CD4-positive, alpha-beta T cell treated with Interleukin-6 at 100 ng/mL for 8 hours (primary cell): ENCODE measurements at places on chromosomes 4 and X.

- DNase-seq: no peak
These were observed 593 bp upstream of the JAKMIP1 start for GRCh38 chr4:6200922-6201362.

GRCh38 chr4:108135549-108136209 is 33.1 kb downstream of the LEF1 start:
- no peak for DNase-seq

- DNase-seq: no peak
These were observed 11.7 kb downstream of the RELL1 start for GRCh38 chr4:37674439-37674838.

- DNase-seq: no peak
These were observed 601 bp upstream of the FGFBP2 start for GRCh38 chr4:15963576-15963975.

DNA sequence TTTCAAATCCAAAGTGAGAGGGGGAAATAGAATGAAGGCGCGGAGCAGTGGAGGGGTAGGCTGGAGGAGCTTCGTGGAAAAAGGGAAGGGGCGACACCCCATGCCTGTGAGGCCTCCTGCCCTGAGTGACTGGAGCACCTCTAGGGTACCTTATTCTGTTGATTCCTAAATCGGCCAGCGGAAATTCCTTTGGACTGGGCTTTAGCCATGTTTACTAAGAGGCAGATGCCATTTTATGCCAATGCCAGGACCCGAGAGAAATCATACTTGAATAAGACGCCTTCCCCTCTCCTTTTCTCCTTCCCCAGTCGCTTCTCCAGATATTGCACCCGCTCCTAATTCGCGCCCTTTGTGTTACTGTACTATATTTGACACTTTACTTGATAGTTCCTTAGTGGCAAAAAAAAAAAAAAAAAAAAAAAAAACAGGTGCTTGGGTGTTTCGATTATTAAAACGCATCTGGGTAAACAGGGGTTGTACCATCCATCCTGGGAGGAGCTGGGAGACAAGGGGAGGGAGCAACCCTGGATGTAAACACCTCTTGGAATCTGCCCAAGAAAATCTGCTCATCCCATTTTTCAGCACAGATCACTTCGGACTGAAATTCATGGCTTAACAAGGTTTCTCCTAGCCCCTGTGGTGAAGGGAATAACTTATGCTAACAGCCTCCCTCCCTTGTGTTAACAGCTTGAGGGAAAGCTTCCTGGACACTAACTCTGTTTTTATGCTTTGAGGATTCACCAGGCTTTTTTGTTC is 1.5 kb downstream of the BMP3 start:
- DNase-seq: no peak

DNA sequence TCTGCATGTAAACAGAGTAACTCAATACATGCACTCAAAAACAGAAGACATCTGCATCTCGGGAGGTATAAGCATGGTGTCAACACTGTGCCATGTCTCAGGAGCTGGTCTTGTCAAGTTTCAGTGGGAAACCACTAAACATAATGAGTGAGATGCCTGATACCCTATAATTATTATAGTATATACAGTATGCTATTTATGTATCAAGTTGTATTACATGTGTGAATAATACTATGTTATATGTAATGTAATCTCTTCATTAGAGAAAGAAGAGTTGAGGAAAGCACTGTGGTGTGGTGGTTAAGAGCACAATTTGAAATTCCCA is 2.5 kb downstream of the PPBP start:
- DNase-seq: no peak
